ENCODE measurements at places on chromosomes 3 and 15. TPM values are rescaled to one million over a fixed set of nuclear protein-coding genes. Genes with fewer than 3 reads are reported as not detected.
A peak's percentile ranks its signal among the peaks of the same experiment; 100 is the strongest.

The GABRB3 gene
- 0.14 TPM for total RNA-seq

The EOMES gene
- 0.50 TPM for total RNA-seq

DNA sequence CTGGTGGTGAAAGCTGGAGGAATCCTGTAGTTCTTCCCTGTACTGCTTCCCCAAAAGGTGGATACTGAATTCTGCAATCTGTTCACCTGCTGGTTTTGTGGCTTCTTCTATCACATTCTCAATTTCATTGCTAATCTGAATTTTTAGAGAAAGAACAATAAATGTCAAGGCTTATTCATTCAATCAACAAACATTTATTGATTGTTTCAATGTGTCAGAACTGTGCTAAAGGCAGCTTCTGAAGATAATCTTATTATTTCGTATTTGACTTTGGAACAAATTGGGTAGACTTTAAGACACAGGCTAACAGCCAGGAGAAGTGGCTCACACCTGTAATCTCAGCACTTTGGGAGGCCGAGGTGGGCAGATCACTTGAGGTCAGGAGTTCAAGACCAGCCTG lies 46.8 kb downstream of the IMPG2 start:
- no peak for DNase-seq
- H3K4me1 ChIP-seq = no peaks in the 10 kb centered on the region
- no peaks in the 10 kb centered on the region for H3K27me3 ChIP-seq
- no peak overlapping the region for H3K4me3 ChIP-seq

DNA sequence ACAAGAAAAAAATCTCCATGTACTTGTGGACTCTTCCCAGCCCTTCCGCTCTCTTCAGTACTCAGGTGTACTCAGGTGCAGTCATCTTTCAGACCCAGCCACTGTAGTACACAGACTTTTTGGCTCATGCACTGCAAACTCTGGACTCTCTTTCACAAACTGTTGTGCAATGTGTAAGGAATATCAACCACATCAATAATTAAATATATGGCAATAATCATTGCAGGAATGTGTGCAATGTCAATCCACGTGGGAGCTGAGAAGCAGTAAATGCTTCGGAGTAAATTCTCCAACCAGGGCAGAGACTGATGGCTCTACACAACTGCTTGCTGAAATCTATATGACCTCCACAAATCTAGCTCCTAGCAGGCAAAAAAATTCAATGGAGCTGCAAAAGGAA lies 287.3 kb upstream of the COL8A1 start:
- H3K36me3 ChIP-seq = no peaks in the 10 kb centered on the region
- no peak overlapping the region for H3K4me3 ChIP-seq
- H3K4me1 ChIP-seq = no peaks in the 10 kb centered on the region
- no peak overlapping the region for H3K27ac ChIP-seq
- no peak for DNase-seq

- no peaks in the 10 kb centered on the region for H3K27me3 ChIP-seq
- no peak overlapping the region for H3K4me3 ChIP-seq
- H3K27ac ChIP-seq = no peak overlapping the region
- no peak for DNase-seq
- H3K36me3 ChIP-seq = peaks cover 19% of the 10 kb centered on the region
- no peaks in the 10 kb centered on the region for H3K4me1 ChIP-seq
These were observed 90.0 kb downstream of the PIK3R4 start for GRCh38 chr3:130656627-130657026.

The CAMK1 gene
- 24.8 TPM for total RNA-seq

The GOLGA6D gene
- not detected for total RNA-seq

DNA sequence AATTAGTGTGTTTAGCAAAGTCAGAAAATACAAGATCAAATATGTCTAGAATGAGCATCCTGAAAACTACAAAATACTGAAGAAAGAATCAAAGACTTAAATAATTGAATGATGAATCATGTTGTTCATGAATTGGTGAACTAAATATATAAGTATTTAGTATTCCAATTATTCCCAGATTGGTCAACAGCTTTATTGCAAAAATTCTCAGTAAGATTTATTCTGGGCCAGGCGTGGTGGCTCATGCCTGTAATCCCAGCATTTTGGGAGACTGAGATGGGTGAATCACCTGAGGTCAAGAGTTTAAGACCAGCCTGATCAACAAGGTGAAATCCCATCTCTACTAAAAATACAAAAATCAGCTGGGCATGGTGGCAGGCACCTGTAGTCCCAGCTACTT lies 250.0 kb upstream of the NECTIN3 start:
- no peak overlapping the region for H3K27ac ChIP-seq
- H3K27me3 ChIP-seq = peaks cover 4% of the 10 kb centered on the region
- DNase-seq = no peak
- no peak overlapping the region for H3K4me3 ChIP-seq
- no peaks in the 10 kb centered on the region for H3K4me1 ChIP-seq

The GHRL gene
- total RNA-seq = 0.41 TPM

GRCh38 chr3:183275418-183275817 lies 22.4 kb downstream of the B3GNT5 start:
- DNase-seq = no peak
- no peaks in the 10 kb centered on the region for H3K27me3 ChIP-seq
- peak overlapping the region; percentile 54 for H3K27ac ChIP-seq
- peaks cover 8% of the 10 kb centered on the region for H3K4me1 ChIP-seq
- no peak overlapping the region for H3K4me3 ChIP-seq

The ZCWPW2 gene
- 0.19 TPM for total RNA-seq

DNA sequence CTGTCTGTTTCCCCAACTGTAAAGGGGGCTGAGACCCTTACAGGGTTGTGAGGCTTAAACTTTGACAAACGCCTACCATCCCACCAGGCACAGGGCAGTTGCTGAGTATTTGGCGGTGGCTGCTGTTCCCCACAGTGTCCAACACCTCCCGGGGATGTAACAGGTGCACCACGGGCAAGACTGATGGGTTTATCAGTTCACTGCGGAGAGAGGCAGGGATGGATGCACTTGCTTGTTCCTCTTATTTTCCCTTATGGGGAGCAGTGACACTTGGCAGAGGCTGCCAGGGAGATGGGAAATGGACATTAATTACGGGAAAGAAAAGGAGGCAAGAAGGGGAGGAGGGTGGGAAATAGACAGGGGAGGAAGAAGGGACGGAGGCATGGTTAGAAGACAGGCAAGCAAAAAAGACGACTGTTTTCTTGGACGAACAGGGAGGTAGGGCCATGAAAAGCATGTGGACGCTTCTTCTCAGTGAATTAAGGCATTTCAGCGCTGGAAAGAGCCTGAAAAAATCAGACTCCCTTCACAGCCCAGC lies 16.6 kb upstream of the ADIPOQ start:
- peaks cover 32% of the 10 kb centered on the region for H3K4me1 ChIP-seq
- DNase-seq = no peak
- H3K27ac ChIP-seq = peak overlapping the region; percentile 90
- peaks cover 16% of the 10 kb centered on the region for H3K36me3 ChIP-seq
- peaks cover 40% of the 10 kb centered on the region for H3K27me3 ChIP-seq
- H3K4me3 ChIP-seq = peak overlapping the region; percentile 97

The CLSTN2 gene
- total RNA-seq = not detected

GRCh38 chr3:70150599-70150998 lies 151.1 kb downstream of the SAMMSON start:
- H3K4me3 ChIP-seq = no peak overlapping the region
- H3K27ac ChIP-seq = no peak overlapping the region
- no peaks in the 10 kb centered on the region for H3K36me3 ChIP-seq
- DNase-seq = no peak
- H3K4me1 ChIP-seq = no peaks in the 10 kb centered on the region

The FMN1 gene
- total RNA-seq = 0.14 TPM

The PPP1R14D gene
- total RNA-seq = not detected

GRCh38 chr15:62119227-62119864 lies 45.7 kb downstream of the C2CD4B start:
- H3K27me3 ChIP-seq = no peaks in the 10 kb centered on the region
- peak overlapping the region; percentile 29 for H3K4me3 ChIP-seq
- peaks cover 30% of the 10 kb centered on the region for H3K4me1 ChIP-seq
- peak; percentile 15 for DNase-seq
- peak overlapping the region; percentile 85 for H3K27ac ChIP-seq

DNA sequence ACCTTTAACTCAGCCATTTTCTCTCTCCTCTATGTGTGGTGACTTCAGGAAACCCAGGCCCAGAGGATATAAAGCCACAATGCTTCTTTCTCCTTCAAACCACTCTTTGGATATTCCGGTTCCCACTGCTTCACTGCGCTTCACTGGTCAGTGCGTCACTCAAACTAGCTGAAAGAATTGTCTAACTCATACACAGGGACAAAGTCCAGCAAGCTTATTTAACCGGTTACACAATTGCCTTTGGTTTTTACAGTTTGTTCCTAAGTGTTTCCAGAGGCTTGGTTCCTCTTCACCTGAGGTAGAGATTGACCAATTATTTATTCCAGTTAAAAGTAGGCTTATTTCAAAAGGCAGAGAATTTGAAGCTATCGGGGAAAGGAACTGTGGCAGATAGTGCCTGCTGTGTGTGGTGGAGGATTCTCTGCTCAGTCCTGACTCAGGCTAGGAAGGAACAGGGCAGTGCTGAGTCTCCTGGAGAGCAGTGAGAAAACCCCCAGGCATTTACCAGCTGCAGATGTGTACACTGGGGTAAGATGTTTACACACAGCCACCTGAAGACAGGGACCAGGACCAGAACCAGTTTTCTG lies at the start of gene HGD:
TSS of gene HGD (minus strand) at position 145 of the 587 bp plus-strand sequence. CDS start at position 17, 128 bp downstream.
- peaks cover 4% of the 10 kb centered on the region for H3K27me3 ChIP-seq
- no peak within 1 kb of the TSS for H3K4me3 ChIP-seq
- peaks cover 4% of the 10 kb centered on the region for H3K4me1 ChIP-seq
- H3K27ac ChIP-seq = no peak within 1 kb of the TSS

The CPN2 gene
- not detected for total RNA-seq

- no peaks in the 10 kb centered on the region for H3K27me3 ChIP-seq
- no peak for DNase-seq
These were observed 130.6 kb downstream of the IGF1R start for GRCh38 chr15:98778960-98779359.

DNA sequence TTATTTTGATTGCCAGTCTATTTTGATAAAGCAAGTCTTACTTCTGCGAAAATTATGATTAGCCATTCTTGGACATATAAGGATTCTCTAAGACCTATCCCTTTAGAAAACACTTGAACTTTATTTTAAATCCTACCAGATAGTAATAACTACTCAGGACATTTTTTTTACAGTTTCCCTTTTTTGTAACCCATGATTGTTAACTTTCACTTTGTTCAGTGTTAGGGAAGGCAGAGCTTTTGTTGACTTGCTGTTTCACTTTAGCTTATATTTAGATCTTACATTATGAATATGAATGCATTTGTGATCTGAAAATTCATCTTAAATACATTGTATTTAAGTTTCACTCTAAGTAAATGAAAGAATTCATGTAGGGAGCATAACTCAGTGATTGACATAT lies 167.0 kb downstream of the AKAP13 start:
- H3K27me3 ChIP-seq = no peaks in the 10 kb centered on the region
- H3K4me3 ChIP-seq = no peak overlapping the region
- no peak for DNase-seq
- peak overlapping the region; percentile 78 for H3K27ac ChIP-seq

GRCh38 chr15:58454950-58455401 lies 23.2 kb downstream of the LIPC start:
- no peak for DNase-seq
- peak overlapping the region; percentile 93 for H3K27ac ChIP-seq
- no peaks in the 10 kb centered on the region for H3K27me3 ChIP-seq
- H3K4me3 ChIP-seq = no peak overlapping the region

- no peak overlapping the region for H3K4me3 ChIP-seq
- peaks cover 32% of the 10 kb centered on the region for H3K36me3 ChIP-seq
- no peak for DNase-seq
- H3K27ac ChIP-seq = no peak overlapping the region
- H3K27me3 ChIP-seq = no peaks in the 10 kb centered on the region
- H3K4me1 ChIP-seq = peaks cover 24% of the 10 kb centered on the region
These were observed 70.3 kb downstream of the PHC3 start for GRCh38 chr3:170111147-170111771.

DNA sequence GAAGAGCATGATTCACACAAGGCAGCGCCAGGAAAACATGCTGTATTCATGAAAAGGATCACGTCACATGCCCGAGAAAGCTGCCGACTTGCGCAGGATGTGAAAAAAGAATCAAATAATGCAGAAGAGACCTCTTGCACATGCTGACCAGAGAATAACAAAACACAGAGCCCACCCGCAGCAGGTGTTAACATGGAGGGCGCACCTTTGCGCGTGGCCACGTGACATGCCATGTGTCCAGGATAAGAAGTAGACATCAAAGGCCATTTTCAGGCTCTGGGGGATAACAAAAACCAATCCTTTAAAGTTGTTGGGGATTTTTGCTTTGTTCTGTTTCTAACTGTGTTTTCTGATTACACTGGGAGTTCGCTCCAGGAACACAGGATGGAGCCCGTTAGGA lies 1332.8 kb downstream of the ZPLD1 start:
- H3K4me1 ChIP-seq = no peaks in the 10 kb centered on the region

The SI gene
- total RNA-seq = not detected

- no peaks in the 10 kb centered on the region for H3K4me1 ChIP-seq
- H3K27ac ChIP-seq = no peak overlapping the region
- no peaks in the 10 kb centered on the region for H3K36me3 ChIP-seq
- peaks cover 25% of the 10 kb centered on the region for H3K27me3 ChIP-seq
- no peak for DNase-seq
- H3K4me3 ChIP-seq = no peak overlapping the region
These were observed 26.9 kb upstream of the ADCY5 start for GRCh38 chr3:123475786-123476185.

DNA sequence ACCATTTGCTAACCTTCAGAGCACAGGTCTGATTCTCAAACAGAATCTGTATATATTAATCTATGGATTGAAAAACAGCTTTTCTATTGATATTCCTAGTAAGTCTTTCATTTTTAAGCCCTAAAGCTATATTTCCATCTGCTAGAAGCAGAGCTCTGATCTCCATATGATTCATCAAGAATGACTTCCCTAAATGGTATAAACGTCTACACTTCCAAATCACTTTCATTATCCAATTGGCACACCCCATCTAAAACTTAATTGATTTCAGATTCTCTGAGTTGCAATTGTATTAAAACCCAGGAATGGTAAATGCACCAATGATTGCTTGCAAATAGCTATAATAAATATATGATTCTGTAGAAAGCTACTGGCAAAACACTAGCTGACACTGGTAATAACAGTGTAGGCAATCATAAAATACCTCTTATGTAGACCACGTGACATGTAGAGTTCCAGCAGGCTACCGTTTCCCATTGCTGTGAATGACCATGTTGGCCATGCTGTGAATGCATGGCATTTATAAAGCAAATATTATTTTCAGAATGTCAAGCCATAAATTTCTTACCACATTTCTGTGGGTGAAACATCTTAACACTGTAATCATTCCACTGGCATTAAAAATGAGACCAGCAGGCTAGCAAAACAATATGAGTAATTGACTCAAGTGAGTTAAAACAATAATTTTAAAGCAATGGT lies 226.0 kb downstream of the ZMAT3 start:
- no peaks in the 10 kb centered on the region for H3K36me3 ChIP-seq
- no peak for DNase-seq
- no peaks in the 10 kb centered on the region for H3K27me3 ChIP-seq
- no peaks in the 10 kb centered on the region for H3K4me1 ChIP-seq
- no peak overlapping the region for H3K4me3 ChIP-seq

DNA sequence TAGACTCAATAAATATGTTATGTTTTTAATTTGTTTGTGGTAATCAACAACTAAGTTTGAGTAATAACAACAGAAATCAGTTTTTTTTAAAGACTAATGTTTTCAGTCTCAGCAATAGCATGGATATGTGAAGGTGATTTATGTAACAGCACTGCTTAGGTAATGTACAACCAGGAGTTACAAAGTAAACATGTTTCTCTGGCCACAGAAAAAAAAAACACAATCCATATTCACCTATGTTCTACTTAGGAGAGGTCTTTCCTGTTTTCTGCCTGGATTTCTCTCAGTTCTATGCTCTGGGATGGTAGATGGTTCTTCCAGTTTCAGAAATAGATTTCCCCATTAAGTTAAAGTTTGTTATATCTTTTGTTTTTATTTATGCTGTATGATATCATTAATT lies 579.4 kb downstream of the SI start:
- H3K27ac ChIP-seq = no peak overlapping the region
- no peak overlapping the region for H3K4me3 ChIP-seq
- H3K36me3 ChIP-seq = peaks cover 2% of the 10 kb centered on the region
- no peaks in the 10 kb centered on the region for H3K4me1 ChIP-seq
